ENCODE measurements at places on chromosomes 12 and 14. TPM values are rescaled to one million over a fixed set of nuclear protein-coding genes. Genes with fewer than 3 reads are reported as not detected.

The PLEKHD1 gene
- total RNA-seq, result 0.47 TPM

The GARIN6 gene
- not detected for total RNA-seq

The ALX1 gene
- not detected for total RNA-seq

The CCDC175 gene
- not detected for total RNA-seq

Measured in CD4-positive, alpha-beta T cell (primary cell).